ENCODE measurements at places on chromosomes 5 and 9.

GRCh38 chr5:144230806-144231205 lies 60.1 kb downstream of the KCTD16 start:
- DNase-seq: no peak

GRCh38 chr9:123216251-123216797 lies 52.1 kb downstream of the STRBP start:
- no peak for DNase-seq

DNA sequence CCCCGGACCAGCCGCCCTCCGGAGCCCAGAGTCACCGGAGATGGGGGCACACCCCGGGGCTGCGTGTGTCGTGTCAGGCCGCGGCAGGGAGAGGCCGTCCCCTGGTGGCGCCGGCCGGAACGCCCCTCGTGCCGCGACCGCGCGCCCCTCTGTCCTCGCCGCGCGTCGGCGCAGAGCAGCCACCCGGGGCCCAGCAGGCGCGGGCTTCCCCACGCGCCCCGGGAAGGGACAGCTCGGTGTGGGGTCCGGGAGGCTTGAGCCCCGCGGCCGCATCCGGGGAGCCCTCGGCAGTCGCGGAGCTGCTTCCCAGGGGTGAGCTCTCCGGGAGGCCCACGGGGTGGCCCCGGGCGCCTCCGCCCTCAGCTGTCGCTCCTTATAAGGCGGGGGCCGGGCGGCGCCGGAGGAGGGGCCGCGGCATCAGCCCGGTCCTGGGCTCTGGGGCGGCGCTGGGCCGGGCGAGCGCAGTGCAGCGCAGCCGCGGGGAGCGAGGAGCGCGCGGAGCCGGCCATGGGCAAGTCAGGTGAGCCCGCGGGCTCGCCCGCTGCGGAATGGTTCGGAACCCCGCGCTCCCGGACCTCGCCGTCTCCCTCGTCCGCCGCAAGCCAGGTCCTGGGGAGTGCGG lies at the start of gene GLIPR2:
Gene GLIPR2 (plus strand): TSS at position 462 of the 622 bp plus-strand sequence. CDS start 46 bp downstream, at position 508.
- peak; percentile 81 for DNase-seq

- no peak for DNase-seq
These were observed 2.1 kb downstream of the LECT2 start for GRCh38 chr5:135952683-135953082.

- no peak for DNase-seq
These were observed 39.0 kb downstream of the ITK start for GRCh38 chr5:157219491-157220271.

DNA sequence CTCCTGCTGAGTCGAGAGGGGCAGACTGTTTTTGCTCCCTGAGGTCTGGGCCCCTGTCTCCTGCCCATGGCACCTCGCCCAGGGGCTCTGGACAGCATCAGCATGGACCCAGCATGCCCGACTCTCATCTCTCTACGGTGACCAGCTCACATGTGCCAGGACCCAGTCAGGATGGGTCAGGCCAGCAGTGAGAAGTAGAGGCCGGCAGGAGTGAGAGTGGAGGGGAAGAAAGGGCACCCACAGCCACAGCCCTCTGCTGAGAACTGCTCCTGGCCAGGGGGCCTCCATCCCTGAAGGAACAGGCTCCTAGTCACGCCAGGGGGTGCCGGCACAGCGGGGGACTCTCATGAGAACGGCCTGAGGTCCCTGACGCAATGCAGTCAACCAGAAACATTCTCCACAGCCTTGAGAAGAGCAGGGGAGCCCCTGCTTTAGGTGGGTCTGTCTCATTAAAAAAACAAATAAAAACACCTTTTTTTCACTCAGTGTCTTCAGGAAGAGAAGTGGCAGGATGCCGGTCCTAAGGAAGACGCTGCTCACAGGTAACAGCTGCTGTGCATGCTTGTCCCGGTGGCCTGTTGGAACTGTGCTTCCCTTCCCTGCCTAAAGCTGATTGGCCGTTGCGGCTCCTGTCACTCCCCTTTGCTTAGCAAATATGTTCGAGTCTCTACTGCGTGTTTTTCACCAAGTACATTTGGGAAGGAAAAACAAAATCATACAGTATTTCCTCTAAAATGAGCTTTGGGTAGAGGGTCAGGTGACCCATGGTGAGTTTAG lies 85.7 kb upstream of the FBXW11 start:
- no peak for DNase-seq
